ENCODE measurements at places on chromosomes 3 and 15. TPM values are rescaled to one million over a fixed set of nuclear protein-coding genes. Genes with fewer than 3 reads are reported as not detected.

The FETUB gene
- not detected for polyA plus RNA-seq

The HERC2 gene
- 31.0 TPM for polyA plus RNA-seq

The CTXN2 gene
- polyA plus RNA-seq, result not detected

The TMEM212 gene
- not detected for polyA plus RNA-seq

The PLCB2 gene
- polyA plus RNA-seq, result 312 TPM

The CILP gene
- 0.63 TPM for polyA plus RNA-seq

The HCN4 gene
- polyA plus RNA-seq, result not detected

The EPHA3 gene
- polyA plus RNA-seq, result not detected

The UTS2B gene
- polyA plus RNA-seq, result 2.0 TPM

The CFAP100 gene
- not detected for polyA plus RNA-seq

The KIF7 gene
- polyA plus RNA-seq, result not detected

The COL6A6 gene
- polyA plus RNA-seq, result not detected

The TRAIP gene
- 5.7 TPM for polyA plus RNA-seq

The NME9 gene
- polyA plus RNA-seq, result 0.17 TPM

The TMEM39A gene
- polyA plus RNA-seq, result 8.5 TPM

The ARPP21 gene
- polyA plus RNA-seq, result 0.10 TPM

The SLC6A20 gene
- polyA plus RNA-seq, result not detected

The CDHR4 gene
- polyA plus RNA-seq, result 0.18 TPM

The SCAMP5 gene
- polyA plus RNA-seq, result 3.4 TPM

The CD86 gene
- 38.2 TPM for polyA plus RNA-seq

The FOXB1 gene
- not detected for polyA plus RNA-seq

The SAMD7 gene
- not detected for polyA plus RNA-seq

The ZNF717 gene
- polyA plus RNA-seq, result 10.3 TPM

The LMAN1L gene
- polyA plus RNA-seq, result 1.1 TPM

The ST3GAL6 gene
- polyA plus RNA-seq, result 0.91 TPM

The AGBL1 gene
- polyA plus RNA-seq, result not detected

The LMCD1 gene
- polyA plus RNA-seq, result 1.4 TPM

The FANCD2 gene
- polyA plus RNA-seq, result 65.8 TPM

The CACNA2D2 gene
- polyA plus RNA-seq, result 0.66 TPM

The P2RY14 gene
- polyA plus RNA-seq, result 12.3 TPM

The KLHL6 gene
- 29.6 TPM for polyA plus RNA-seq
